ENCODE measurements at places on chromosomes 12 and 14.

GRCh38 chr12:82818271-82819035 is 131.7 kb downstream of the TMTC2 start:
- no peak for DNase-seq

GRCh38 chr12:75786070-75786469 is 245.5 kb downstream of the PHLDA1 start:
- DNase-seq: no peak

GRCh38 chr12:19550626-19551025 is 111.3 kb downstream of the AEBP2 start:
- DNase-seq: no peak

- DNase-seq: no peak
Measured at GRCh38 chr12:77777274-77777673, 53.4 kb upstream of the NAV3 start.

GRCh38 chr14:74984236-74985027 is 18.3 kb upstream of the EIF2B2 start:
- no peak for DNase-seq

DNA sequence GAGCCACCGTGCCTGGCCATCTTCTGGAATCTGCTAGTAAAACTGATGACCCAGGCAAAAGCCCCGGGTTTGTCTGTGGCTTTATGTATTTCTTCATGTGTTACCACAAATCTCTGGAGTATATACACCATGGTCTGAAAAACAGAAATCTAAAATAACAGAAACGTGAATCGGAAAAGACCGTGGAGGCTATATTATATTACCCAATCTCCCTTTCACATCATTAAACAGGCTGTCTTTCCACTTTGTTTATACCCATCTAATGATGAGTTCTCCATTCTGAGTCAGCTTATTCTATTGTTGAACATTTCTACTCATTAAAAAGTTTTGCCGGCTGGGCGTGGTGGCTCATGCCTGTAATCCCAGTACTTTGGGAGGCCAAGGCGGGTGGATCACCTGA is 9.5 kb upstream of the AJUBA start:
- no peak for DNase-seq

DNA sequence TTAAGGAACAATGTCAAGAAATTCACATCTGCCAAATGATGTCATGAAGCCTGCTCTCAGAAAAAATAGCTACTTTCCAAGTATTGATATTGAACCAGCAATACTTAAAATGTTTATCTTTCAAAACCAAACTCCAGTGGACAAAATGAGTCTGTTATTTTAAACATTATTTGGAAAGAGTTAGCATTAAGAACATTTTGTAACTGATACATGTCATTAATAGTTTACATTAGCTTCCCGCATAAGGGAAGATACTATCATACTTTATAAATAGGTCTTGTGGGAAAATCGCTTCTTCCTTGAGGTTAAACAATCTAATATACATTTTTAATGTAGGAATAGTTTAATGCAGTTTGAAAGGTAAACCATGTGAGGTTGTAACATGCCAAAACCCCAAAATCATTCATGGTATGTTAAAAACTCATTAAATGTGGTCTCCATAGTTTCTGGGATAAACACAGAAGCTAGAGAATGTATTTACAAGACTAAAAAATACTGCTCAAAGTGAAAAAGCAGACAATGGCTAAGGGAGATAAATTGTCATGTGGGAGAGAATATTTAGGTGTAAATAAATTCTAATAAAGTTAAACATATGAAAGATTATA is 73.4 kb upstream of the ATP2B1 start:
- no peak for DNase-seq

GRCh38 chr12:21940549-21941505 is at the start of gene ABCC9:
Gene ABCC9, minus strand, starts transcription at chr12:21941426. Its CDS starts 4,752 bp downstream, at chr12:21936674.
- peak; percentile 21 for DNase-seq

DNA sequence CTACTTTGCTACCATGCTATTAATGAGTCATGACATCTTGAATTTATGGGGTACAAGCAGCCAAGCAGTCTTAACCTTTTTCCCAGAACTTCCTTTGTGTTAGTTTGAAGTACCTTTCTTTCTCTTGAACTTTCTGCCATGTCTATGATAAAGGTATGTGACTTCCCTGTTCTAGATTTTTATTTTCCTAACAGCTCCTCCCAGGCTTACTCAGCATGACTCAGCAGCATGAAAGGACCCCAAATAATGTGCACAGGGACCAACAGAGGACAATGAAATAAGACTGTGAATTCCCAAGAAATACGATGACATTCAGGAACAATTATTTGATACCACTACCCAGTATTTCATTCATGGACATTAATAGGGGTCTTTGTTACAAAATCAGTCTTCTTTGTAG is 60.0 kb downstream of the TTC6 start:
- no peak for DNase-seq

- no peak for DNase-seq
Measured at GRCh38 chr12:12791756-12792369, 6.4 kb downstream of the APOLD1 start.

DNA sequence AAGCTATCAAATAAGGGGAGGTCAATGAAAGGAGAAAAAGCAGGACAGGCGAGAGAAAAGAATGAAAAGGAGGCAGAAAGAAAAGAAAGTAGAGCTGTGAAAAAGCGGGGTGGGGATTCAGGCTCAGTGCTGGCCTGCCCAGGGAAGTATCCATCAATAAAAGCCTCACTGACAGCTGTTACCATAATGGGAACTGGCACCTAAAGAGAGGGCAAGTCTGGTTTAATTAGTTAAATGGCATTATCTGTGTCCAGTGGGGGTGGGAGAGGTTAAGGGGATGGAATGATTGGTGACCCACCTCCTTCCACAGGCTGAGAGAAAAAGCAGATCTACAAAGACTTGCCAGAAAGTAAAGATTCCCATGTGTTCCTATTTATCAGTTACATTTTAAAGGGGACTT is 7.4 kb downstream of the SALL2 start:
- DNase-seq: no peak

GRCh38 chr14:36418937-36419336 is 98.5 kb upstream of the MBIP start:
- no peak for DNase-seq

GRCh38 chr12:92561543-92561899 is 141.3 kb upstream of the PLEKHG7 start:
- no peak for DNase-seq

DNA sequence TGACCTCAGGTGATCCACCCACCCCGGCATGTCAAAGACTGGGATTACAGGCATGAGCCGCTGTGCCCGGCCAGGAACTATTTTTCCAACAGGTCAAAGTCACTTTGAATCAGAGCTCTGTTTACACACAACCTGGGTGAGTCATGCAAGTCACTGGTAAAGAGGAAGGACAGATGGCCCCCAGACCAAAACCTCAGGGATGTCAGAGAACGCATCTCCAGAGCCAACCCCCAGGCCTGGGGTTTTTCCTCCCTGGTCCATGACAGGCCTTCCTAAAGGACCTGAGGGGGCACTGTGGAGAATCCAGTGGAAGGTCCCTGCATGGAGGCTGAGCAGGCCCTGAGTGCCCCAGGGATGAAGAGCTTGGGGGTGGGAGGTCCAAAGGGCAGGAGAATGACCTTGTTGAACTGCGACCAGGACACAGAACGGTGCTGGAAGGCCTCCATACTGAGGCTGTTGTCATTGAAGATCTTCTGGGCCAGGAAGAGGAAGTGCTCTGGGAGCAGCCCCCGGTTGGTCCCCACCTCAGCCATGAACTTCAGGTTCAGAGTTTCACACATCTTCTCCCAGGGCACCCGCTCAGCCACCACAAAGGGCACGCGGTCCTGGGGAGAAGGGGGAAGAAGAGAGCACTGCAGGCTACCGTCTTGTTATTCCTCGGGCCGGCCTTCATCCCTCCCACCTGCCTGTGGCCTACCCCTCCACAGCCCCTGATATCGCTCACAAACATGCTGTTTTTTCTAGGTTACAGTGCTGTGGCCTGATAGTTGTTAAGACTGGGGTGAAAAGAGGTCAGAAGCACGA is 9.1 kb downstream of the STAT6 start:
- DNase-seq: no peak

GRCh38 chr14:88568196-88568595 is 5.4 kb downstream of the ZC3H14 start:
- no peak for DNase-seq

DNA sequence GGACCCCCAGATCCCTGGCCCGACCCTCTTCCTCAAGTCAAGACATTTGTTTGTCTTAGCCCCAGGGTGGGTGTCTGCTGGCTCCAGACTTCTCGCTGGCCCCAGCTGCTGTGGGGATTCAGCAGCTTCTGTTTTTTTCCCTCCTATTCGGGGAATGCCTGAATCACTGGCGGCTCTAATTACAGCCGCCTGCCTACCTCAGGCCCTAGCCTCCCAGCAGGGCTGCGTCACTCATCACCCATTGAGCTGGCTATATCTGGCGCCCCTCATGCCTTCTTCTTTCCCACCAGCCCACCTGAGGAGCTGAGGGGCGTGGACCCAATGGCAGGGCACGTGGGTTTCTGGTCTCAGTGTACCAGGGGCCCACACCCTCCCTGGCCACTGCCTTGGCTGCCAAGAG is 10.1 kb downstream of the KRT80 start:
- no peak for DNase-seq

DNA sequence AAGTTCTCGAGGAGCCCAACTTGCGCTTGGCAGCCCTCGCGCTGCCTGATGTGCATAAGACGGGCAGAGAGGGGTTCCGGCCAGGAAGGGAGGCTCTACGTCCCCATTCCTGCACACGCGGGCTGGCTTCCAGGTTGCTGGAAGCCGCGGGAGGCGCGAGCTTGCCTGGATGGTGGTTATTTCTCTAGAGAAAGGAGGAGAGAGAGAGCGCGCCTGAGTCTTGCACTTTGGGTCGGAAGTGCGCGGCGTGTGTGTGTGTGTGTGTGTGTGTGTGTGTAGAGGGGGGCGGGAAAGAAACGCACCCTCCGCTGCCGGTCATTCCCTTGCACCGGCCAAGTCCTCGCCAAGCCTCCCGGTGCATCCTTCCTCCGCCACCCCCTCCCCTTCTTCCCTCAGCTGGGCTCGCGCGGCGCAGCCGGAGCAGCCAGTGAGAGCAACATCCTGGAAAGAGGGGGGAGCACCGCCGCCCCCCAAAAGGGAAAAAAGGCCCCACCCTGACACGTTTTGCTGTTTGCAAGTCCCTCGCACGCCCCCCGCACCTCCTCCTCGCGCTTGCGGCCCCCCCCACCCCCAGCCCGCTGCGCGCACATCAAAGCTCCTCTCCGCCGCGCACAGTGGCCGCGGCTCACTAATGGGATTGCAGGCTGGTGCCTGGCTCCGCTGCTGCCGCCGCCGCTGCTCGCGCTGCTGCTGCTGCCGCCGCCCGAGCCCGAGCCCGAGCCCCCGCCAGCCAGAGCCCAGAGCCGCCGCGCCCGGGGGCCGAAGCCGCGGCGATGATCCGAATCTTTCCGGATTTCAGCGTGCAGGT is 4.4 kb upstream of the NPAS3 start:
- DNase-seq: peak; percentile 13

DNA sequence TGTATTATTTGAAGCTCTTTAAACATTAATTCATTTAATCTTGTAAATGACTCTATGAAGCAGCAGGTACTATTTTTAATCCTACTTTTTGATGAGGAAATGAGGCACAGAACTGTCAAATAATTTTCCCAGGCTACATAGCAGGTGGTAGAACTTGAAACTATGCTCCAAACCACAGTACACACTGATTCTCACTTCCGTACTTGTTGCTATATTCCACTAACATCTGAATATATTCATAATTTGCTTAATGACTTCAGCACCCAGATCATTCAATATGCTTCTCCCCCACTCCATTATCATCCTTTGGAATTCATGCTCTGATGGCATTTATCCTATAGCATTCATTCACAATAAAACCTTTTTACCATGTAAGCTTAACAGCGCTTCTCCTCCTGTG is 4.9 kb downstream of the ERGIC2 start:
- DNase-seq: no peak

DNA sequence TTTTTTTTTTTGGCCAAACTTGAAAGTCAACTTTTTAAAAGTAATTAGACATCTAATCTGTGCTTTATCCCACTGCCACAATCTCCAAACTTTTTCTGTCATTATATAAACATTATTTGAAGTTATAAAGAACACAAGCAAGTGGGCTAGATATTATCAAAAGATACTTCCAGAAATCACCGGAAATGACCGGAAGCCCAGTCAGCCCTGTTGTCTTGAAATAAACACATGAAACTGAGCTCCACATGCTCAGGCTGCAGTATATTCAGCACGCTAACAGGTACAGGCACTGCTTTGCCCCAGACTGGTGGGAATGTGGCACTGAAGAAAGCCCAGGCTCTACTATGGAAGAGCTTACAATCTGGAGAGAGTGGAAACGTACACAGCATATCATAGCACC is 158.9 kb upstream of the PLEKHG7 start:
- no peak for DNase-seq

DNA sequence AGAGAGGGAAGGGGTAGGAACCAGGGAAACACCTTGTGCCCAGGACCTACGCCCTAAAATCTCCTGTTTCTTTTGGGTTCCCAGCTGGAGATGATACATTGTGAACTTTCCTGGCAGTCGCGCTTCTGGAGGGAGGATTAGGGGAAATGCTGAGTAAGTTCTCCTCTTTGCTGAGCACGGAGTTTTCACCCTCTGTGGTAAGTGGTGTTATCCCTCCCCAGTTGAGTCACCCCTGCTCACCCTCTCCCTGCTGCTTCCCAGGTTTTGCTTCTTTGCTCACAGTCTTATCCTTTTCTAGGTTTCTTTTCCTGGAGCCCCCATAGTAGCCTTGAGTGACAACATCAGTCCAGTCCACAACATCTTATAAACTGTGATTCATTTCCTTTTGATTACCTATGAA is 789.1 kb downstream of the TMEM121 start:
- no peak for DNase-seq

DNA sequence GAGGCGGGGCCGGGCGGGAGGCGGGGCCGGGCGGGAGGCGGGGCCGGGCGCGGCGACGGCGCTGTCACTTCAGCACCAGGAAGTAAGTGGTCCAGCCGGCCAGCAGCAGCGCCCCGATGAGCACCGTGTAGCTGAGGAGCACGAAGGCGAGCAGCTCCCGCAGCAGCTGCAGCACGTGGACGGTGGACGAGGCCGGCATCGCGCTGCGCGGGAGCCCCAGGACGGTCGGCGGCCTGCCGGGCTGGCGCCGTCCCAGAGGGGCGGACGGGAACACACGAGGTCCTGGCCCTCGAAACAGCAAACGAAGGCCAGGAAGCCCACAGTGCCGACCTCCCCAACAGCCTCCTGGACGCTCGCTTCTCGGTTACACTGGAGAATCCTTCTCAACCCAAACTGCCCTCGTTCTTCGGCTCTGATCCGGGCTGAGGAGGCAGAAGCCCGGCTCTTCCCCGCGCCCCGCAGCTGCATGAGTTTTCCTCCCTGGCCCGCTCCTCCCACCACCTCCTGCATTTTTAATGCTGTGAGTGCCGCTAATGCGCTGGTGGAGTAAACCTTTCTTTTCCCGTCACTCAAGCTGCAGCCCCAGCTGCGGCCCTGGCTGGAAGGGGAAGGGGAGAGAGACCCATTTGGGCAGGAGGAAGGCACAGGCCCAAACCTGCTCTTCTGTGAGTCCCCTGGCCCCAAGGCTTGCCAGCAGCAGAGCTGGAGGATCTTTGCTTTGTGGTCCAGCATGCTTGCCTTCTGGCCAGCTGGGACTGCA is 694 bp upstream of the DIABLO start:
- DNase-seq: peak; percentile 12

- DNase-seq: no peak
Measured at GRCh38 chr12:1881301-1881700, 37.2 kb downstream of the CACNA2D4 start.

- DNase-seq: no peak
Measured at GRCh38 chr12:105975351-105975750, 163.4 kb downstream of the NUAK1 start.
